GM06990 (cell line): ENCODE measurements at places on chromosomes 1 and 21.

DNA sequence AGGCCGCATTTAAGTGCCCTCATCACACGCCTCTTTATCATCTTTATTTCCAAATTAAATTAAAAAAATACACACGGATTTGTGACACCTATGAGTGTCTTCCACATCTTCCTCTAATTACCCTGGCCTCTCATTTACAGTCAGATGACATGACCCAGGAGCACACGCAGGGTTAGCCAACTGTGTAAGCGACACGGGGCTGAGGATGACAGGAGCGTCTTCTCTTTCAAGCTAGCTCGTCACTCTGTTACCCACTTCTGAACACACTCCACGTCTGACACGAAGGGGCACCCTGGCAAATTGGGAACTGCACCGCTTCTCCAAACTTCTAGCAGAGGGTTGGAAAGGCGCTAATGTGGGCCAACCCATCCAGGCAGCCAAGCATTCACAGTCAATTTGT, 112.1 kb downstream of the SMYD2 start:
- DNase-seq = no peak

DNA sequence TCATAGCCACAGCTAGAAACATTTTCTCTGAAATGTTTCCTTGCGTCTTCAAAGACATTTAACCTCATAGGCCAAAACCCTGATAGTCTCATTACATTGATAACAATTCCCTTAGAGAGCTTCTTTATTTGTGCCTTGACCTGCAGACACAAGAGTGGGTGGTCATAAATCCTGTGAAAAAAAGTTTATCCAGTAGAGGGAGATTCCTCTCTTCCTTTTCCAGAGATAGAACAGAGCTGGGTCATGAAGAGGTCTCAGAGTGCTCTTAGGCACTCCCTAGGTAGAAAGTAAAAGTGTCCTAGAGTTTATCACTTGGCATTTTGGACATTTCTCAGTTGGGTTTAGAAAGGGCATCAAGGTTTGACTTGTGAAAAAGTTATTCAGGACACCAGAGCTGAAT, 426.1 kb downstream of the NUF2 start:
- DNase-seq = no peak

- DNase-seq = no peak
Observed at GRCh38 chr1:201053155-201053860, 29.8 kb upstream of the KIF21B start.

DNA sequence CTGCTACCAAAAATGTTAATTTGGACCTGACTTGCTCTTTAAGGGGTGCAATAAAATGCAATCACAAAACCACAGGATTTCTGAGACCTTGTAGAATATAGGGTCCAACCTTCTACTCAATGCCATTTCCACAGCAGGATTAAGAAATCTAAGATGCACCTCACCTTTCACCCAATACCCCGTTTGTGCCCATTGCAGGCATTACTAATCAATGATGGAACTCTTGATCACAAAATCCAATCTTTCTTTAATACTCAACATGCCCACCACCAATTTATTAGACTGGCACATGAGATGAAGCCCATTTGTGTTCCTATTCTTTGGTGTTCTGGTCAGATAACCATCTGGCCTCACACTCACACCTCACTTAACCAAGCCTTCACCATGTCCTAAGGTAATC, 117.2 kb upstream of the IGSF21 start:
- DNase-seq = no peak

DNA sequence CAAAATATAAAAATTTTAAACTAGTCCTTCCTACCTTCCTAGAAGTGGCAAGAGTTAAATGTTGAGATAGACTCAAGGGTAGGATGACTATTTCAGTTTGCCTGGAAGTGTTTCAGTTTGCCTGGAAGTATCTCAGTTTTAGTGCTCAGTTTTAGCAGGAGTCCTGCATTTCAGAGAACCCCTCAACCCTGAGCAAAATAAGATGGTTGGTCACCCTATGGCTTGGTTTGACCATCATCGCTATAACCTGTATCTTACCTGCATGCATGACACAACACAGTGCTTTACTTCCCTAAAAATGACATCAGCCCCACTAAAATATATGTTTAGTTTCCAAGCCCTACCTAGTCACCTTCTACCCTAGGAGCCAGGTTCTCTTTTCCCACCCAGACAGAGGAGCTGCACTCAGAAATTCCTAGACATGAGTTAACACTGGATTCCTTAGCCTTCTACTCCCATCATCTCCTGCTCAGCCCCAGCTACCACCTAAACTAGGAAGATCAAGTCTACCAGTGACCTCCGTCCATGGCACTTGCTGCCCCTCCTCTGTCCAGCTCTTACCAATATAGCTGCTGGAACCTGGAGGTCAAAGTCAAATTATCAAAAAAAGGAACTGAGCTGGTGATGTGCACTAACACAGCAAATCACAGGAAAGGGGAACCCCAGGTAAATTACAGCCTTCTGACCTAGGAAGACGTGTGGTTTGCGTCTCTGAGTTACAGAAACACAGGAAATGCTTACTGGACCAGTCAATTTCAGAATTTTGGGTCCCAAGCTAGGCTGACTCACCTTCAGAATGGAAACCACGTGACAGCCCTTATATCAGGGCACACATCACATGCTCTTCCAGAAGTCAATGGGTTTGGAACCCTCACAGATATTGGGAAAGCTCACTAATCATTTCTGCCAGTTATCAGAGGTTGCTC, 2.2 kb upstream of the G0S2 start:
- peak; percentile 64 for DNase-seq

DNA sequence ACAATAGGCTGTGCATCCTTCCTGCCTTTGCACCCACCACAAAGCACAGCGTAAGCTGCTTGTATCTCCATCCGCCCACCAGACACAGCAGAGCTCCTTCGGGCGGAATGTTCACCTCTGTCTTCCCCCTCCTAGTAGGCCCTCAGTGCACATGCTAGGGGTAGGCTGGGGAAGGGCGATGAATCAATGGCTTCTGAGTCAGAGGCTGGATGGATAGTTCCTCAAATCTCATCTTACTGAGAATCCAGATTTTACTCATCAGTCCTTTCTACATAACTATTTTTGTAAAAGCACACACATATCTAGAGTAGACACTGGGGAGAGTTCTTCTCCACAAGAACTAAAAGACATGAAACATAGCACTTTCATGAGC, 73.8 kb downstream of the BCAR3 start:
- peak; percentile 78 for DNase-seq

GRCh38 chr1:87402241-87403002, 73.7 kb downstream of the LMO4 start:
- no peak for DNase-seq

GRCh38 chr1:246064891-246065290, 442.2 kb downstream of the SMYD3 start:
- no peak for DNase-seq

GRCh38 chr1:16926491-16927073, 4.9 kb downstream of the CROCC start:
- no peak for DNase-seq

DNA sequence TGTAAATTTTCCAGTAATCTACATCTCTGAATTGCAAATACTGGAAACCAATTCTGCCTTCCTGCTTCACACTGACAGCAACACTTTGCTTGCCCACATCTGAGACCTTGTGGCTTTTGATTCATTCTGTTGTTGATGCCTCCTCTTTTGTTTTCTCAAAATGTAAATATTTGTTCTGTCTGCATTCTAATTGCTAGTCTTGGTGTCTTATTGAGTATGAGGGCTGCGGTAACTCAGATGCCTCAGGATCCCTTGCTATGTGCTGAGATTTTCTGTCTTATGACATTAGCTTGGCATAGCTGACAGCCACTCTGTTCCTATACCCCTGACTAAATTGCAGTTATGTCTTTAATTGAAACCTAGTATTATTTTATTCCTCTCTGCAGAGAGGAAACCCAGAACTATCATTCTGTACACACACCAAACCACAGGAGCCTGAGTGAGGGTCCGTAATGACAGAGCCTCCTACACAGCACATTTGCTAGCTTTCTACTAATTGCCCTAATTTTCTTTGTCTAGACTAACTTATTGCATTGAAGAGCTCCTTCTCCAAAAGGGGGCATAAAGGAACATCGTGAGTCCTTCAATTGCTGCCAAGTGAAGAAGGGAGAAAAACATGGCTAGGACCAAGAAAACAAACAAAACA, 72.1 kb downstream of the GREM2 start:
- DNase-seq = no peak
